ENCODE measurements at places on chromosomes 3 and 15.

- no peak for DNase-seq
These were observed 17.9 kb downstream of the PSTPIP1 start for GRCh38 chr15:77012868-77013267.

DNA sequence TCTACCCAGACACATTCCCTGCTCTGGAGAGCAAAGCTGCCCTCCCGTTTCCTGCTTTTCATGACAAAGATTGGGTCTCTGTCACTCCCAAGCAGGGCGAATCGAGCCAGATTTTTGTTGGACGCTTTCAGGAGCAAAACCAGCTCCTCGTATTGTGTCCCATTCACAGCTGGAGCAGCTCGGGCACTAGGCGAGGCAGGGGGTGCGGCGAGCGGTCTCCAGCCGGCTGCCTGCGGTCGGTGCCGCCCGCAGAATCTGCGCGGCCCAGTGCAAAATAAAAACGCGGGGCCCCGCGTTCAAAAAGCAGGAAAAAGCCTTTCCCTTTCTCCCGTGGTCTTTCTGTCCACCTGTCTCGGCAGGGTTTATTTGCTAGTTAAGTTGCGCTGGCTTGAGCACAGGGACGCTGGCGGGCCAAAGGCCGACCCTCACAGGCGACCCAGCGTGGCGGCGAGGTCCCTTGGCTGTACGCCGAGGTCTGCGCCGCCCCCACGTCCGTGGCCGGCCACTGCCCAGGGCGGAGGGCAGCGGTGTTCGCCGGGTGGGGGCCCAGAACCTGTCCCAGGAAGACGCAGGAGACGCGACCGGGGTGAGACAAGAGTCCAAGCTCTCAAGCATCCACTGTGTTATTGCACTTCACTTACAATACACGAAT, 71.2 kb downstream of the CYP19A1 start:
- DNase-seq: peak; percentile 18

DNA sequence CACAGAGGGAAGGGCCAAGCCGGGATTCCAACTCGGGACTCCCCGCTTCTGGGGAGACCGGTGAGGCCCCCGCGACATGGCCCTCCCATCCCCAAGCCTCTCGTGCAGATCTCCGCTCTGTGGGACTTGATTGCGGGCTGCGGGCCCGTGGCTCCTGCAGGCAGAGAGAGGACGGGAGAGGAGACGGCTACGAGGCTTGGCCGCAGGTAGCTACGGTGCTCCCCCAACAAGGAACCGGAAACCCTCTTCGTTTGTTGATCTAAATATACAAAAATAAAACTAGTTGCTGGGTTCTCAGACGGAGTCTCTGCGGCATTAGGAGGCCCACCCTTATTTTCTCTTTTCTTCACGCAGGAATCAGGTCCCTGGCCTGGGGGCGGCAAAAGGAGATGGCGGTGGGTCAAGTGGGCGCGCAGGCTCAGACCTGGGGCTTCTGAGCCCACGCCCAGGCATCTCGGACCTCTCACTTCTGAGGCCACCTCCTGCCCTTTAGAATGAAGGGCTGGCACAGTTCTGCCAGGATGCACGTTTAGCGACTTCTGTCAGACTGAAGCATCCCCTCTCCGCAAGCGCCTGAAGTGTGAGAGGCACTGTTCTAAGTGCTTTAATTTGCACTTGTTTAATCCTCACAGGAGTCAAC, 10.9 kb downstream of the GNB5 start:
- DNase-seq: no peak

DNA sequence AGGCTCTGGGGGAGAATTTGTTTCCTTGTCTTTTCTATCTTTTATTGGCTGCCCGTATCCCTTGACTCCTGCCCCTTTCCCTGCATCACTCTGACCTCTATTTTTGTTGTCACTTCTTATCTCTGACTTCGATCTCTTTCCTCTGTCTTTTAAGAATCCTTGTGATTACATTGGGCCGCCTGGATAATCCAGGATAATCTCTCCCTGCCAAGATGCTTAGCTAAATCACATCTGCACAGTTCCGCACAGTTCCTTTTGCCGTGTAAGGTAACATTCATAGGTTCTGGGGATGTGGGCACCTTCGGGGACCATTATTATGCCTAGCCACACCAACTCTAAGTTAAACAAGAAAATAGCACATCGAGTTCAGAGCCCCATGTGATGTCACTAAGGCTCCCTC, 103.0 kb upstream of the DPPA4 start:
- no peak for DNase-seq

DNA sequence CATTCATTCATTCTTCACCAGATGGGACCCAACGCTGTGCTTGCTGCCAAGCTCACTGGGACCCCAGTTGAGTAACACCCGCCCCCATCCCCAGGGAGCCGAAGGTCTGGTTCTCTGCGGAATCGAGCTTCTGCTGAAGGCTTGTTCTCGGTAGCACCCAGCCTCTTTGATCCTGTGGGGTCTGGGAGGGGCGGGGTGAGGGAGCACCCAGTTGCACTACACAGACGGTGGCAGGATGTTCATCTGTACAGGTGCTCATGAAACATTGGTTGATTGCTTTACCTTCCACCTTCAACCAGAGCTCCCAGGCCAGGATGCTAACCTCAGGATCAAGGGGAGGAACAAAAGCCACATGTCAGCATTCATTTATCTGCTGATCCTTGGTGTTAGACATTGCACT, 77.7 kb upstream of the RGMA start:
- no peak for DNase-seq

GRCh38 chr3:111951032-111951431, 27.8 kb upstream of the ABHD10 start:
- no peak for DNase-seq

GRCh38 chr15:74790080-74790916, 8.4 kb downstream of the CSK start:
- peak; percentile 38 for DNase-seq

GRCh38 chr15:65888981-65889380, 19.7 kb downstream of the RAB11A start:
- DNase-seq: no peak

- DNase-seq: no peak
These were observed 52.5 kb upstream of the ZCWPW2 start for GRCh38 chr3:28295898-28296490.

DNA sequence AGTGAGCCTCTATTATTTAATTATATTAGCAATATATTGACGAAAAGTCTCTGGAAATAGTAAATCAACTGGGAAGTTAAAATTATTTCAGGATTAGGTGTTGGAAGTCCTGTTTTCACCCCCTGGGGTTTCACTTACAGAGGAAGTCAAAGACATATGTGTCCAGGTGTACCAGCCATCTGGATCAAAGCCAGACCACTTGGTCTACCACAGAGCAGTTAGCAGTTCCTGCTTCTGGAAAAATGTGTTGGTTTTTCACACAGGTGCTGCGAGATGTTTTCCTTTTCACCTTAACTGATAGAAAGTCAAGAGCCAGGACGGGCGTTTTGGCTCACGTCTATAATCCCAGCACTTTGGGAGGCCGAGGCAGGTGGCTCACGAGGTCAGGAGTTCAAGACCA, 13.1 kb downstream of the MME start:
- DNase-seq: no peak

DNA sequence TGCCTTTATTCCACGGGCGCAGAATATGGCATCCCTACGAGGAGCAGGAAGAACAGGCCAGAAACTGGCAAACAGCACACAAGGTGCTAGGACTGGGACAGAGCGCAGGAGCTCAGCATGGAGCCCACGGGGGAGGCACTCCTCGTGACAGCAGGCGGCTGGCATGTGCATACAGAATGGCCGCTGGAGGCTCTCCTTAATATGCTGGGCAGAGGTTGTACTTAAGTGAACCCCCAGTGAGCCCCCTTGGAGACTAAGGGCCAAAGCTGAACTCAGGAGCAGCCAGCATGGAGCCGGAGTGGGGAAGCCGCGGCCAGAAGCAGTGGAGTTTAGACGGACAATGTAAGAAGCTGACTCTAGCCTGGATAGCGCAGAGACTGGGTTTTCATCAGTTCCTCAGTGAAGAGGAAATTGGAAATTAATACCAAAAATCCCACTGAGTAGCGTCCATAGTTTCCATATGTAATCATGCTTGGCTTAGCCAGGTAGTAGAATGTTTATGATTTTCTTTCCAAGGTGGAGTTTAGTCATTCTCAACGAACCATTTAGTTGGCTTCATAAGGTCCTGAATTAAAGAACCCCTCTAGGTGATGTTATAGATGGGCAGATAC, 69.4 kb downstream of the EPHB3 start:
- DNase-seq: no peak

GRCh38 chr15:73539212-73540128, 93.7 kb downstream of the NPTN start:
- no peak for DNase-seq

GRCh38 chr15:39246523-39246922, 334.4 kb upstream of the THBS1 start:
- no peak for DNase-seq

DNA sequence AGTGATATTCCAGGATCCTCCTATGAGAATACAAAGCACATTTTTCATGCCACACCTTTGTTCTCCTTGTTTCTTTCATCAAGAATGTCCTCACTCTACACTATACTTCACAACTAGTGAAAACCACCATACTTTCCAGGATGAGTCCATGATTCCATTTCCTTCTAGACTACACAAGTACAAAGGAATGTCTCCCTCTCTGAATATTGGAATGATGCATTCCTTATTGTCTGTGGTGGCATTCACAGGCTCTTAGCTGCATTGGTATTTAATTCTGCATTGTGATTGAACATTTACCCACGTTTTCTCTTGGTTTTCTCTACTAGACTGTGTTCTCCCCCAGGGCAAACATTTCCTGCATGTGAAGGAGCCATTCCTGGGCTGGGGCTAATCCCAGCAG, 217.5 kb downstream of the RAP2B start:
- peak; percentile 5 for DNase-seq

DNA sequence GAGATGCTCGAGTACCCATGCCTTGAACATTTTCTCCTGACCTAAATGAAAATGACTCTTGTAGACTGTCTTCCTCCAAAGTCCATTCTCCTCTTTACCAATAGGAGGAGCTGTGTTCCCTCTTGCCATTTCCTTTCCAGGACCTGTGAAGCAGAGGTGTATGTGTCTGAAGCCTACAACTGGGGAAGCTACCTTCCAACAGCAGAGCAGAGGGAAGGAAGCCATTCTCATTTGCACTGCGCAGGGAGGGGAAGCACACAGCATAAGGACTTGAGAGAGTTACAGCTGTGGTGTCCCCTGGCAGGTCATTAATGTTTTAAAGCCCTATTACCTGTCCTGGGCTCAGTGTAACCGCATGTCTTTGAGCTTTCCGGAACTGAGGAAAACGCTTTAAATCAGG, 38.7 kb downstream of the HSPBAP1 start:
- DNase-seq: peak; percentile 64

- DNase-seq: no peak
These were observed 437.2 kb downstream of the MFSD1 start for GRCh38 chr3:159239059-159239458.

DNA sequence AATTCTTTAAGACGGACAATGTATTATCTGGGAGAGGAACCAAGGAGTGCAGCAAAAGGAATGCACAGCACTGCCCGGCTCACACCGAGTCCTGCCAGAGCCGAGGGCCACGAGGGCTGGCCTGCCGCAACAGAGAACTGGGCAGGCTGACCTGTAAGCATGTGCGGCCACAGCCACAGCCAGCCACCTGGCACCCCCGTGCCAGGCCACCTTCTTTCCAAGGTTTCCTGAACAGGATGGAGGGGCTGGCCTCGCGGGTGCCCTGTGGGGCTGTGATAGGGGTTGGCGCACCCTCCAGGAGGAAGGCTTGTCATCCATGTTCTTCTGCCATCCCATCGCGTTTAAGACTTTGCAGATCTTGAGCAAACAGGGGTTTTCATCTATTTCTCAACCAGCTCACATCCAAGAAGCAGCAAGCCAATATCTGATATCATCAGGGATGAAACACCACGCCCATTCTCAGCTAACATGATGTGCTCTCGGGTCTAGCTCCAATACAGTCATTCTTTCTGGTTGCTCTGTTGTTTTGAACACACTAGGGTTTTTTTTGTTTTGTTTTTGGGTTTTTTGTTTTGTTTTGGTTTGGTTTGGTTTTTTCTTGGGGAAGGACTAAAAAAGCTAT, 10.2 kb downstream of the CA12 start:
- no peak for DNase-seq

DNA sequence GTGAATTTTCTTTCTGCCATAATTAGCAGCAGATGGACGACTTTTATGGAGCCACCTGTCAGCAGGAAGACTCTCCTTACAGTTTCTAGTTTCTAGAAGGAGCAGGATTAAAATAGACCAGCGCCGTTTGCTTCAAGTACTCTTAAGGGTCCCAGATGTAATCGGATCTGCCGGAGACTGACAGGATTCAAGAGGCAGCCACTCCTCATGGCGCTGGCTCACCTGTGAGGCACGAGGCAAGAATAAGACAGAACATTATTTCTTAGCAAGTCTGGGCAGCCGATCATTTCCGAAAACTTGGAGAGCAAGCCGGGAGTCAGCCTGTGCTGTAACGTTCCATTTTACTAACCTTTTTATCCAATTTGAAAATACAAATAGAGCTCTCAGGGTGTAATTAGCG, 410.4 kb upstream of the RORA start:
- no peak for DNase-seq
